ENCODE measurements at places on chromosomes 4 and X. TPM values are rescaled to one million over a fixed set of nuclear protein-coding genes. Genes with fewer than 3 reads are reported as not detected.
A peak's percentile ranks its signal among the peaks of the same experiment; 100 is the strongest.

Gene TACR3
- polyA plus RNA-seq = 1.7 TPM

Gene HGFAC
- polyA plus RNA-seq = 1.5 TPM

Gene CPZ
- polyA plus RNA-seq = 2.2 TPM

Gene FAM184B
- polyA plus RNA-seq = 0.17 TPM

Gene TLR6
- polyA plus RNA-seq = 0.96 TPM

Gene ADH1B
- 1,011 TPM for polyA plus RNA-seq

Gene ADAMTS3
- 8.7 TPM for polyA plus RNA-seq

Gene PPP2R2C
- polyA plus RNA-seq = 0.48 TPM

Gene PDE5A
- polyA plus RNA-seq = 78.2 TPM

Gene NUP62CL
- 6.6 TPM for polyA plus RNA-seq

Gene PABPC1L2B
- not detected for polyA plus RNA-seq

DNA sequence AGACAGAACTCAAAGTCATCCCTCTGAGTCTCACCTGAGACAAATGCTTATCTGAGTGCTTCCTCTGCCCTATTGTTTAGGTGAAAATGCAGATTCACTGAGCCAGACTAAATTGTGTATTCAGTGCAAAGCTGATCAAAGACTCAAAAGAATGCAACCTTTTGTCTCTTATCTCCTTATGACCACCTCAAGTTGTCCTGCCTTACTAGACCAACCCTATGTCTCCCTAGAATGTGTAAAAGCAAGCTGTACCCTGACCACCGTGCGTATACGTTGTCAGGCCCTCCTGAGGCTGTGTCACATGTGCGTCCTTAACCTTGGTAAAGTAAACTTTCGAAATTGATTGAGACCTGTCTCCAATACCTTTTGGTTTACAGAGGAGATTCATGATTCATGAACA lies 63.6 kb upstream of the SH3RF1 start:
- DNase-seq = no peak

DNA sequence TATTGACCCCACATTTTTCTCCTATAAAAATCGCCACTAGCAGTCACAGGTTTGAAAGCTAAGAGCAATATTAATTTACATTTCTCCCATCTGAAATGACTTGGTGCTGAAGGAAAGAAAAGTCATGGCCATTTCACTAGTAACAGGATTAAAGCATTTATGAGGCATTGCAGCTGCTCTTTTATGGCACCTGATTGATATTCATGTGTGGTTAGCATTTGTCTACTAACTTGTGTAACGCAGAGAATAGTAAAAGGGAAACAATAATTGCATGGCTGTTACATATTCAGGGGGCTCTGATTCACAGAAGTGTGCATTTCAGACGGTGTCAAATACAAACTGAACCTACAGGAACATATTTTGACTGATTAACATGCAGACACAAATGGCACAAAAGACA lies 5.2 kb downstream of the PCDH19 start:
- no peak for DNase-seq

- DNase-seq = no peak
Measured at GRCh38 chr4:5823542-5824211, 69.2 kb downstream of the CRMP1 start.

GRCh38 chr4:73573794-73574528 lies 46.3 kb downstream of the RASSF6 start:
- DNase-seq = peak; percentile 43

DNA sequence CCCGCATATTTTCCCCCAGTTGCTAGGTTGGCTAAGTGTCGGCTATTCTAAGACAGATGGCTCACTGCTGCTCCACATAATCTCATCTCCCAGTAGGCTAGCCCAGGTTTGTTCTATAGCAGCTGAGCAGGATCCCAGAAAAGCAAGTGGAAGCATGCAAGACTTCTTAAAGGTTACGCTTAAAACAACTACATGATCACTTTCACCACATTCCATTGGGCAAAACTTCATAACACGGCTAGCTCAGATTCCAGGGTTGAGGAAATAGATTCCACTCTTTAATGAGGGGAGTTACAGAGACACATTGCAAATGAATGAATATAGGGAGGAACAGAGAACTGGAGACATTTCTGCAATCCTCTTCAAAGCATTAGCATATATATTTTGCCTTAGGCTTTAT lies 12.9 kb upstream of the RAB33B start:
- no peak for DNase-seq

GRCh38 chr4:169690787-169691186 lies 67.0 kb downstream of the HPF1 start:
- DNase-seq = no peak

GRCh38 chr4:75058486-75058885 lies 125.6 kb downstream of the PARM1 start:
- DNase-seq = no peak

GRCh38 chrX:19990151-19990555 lies 708 bp downstream of the BCLAF3 start:
- no peak for DNase-seq

DNA sequence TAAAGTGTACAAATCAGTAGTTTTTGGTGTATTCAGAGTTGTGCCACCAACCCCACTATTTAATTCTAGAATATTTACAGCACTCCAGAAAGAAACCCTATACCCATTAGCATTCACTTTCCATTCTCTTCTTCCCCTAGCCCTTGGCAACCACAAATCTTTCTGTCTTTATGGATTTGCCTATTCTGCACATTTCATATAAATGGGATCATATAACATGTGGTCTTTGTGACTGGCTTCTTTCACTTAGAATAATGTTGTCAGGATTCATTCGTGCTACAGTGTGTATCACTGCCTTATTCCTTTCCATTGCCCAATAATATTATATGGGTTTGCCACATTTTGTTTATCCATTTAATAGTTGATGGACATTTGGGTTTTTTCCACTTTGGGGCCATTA lies 32.2 kb downstream of the SGMS2 start:
- DNase-seq = no peak

DNA sequence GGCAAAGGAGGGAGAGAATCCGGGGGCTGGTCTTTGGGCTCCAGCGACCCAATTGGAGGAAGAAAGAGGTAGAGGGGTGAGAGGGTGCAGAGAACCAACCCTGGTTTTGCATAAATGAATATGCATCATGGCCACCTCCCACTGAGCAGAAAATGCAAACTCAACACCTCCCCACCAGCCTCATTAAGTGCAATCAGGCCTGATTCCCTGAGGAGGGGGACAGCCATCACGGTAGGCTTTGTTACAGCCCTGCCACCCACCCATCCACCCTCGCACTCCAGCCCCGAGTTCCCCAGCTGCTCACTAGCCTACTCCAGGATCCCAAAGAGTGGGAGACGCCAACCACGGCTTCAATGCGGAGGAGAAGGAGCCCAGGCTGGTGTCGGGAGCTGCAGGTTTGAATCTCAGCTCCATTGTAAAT lies 48.3 kb upstream of the MAN2B2 start:
- no peak for DNase-seq

- DNase-seq = no peak
Measured at GRCh38 chr4:76666944-76667532, 230.9 kb downstream of the SOWAHB start.

- no peak for DNase-seq
Measured at GRCh38 chrX:136623396-136623795, 24.6 kb upstream of the CD40LG start.

DNA sequence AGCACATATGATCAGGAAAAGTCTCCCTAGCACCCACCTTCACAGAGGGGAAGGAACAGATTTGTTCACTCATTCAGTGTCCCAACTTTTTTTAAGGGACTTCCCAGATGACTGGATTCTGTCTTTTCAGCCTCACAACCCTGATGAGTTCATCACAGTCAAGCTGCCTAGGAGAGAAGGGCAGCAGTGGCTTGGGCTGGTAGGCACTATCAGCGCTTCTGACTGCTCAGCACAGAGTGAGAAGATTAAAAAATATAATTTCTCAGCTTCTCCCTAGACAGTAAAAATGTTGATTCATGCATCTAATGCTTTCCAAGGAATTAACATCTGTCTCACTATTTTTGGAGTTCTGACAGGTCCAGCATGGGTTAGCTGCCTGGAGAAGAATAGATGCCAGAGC lies 328.2 kb downstream of the DTHD1 start:
- DNase-seq = no peak

GRCh38 chrX:119895843-119896326 lies at the start of gene AKAP14:
TSS of gene AKAP14 (plus strand) at chrX:119895893. CDS start at chrX:119903224, 7,331 bp downstream.
- no peak for DNase-seq

GRCh38 chr4:42306221-42307109 lies 90.8 kb upstream of the SHISA3 start:
- DNase-seq = peak; percentile 59

DNA sequence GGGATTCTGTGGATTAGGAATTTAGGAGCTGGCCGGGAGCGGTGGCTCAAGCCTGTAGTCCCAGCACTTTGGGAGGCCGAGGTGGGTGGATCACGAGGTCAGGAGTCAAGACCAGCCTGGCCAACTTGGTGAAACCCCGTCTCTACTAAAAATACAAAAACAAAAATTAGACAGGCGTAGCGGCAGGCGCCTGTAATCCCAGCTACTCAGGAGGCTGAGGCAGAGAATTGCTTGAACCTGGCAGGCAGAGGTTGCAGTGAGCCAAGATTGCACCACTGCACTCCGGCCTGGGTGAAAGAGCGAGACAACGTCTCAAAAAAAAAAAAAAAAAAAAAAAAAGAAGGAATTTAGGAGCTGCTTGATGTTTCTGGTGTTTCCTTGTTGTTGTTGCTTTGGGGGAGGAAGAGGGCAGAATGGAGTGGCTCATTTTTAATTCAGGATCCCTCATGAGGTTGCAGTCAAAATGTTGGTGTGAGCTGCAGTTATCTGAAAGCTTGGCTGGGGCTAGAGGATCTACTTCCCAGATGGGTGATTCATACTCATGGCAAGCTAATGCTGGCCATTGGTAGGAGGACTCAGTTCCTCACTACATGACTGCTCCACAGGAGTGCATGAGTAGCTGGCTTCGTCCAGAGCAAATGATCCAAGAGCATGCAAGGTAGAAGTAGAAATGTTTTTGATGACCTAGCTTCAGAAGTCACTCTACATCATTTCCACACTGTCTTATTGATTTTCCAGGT lies 26.5 kb upstream of the JADE1 start:
- DNase-seq = no peak

DNA sequence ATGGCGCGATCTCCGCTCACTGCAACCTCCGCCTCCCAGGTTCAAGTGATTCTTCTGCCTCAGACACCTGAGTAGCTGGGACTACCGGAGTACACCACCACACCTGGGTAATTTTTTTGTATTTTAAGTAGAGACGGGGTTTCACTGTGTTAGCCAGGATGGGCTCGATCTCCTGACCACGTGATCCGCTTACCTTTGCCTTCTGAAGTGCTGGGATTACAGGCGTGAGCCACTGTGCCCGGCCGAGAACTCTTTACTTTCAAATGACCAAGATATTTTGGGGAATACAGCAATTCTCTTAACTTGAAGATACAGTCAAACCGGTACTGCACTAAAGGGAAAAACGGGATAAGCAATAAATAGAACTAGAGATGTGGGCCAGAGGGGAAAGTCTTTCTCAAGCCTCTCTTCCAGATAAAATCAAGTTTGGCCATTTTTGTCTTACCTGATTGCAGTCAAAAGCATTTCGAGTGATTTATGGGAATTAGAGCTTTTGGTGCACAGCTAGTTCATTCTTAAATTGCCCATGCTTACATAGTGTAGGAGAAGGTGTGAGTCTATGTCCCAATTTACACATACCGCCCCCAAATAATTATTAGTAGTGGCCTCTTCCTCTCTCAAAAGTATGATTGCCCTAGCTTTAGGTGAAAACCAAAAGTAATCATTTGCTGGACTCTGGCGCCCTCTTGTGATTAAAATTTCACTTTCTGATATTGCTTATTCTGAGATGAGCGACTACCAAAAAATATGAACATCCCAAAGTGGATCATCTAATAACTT lies 53.2 kb upstream of the ABCG2 start:
- peak; percentile 61 for DNase-seq

- DNase-seq = peak; percentile 53
Measured at GRCh38 chr4:175705407-175705806, 106.7 kb downstream of the GPM6A start.

Measured in left lung (tissue), 14 donors.